ENCODE measurements at places on chromosomes 12 and 14.

- DNase-seq: no peak
Measured at GRCh38 chr12:77814386-77814785, 16.3 kb upstream of the NAV3 start.

GRCh38 chr14:89493877-89494634 is 77.0 kb upstream of the FOXN3 start:
- DNase-seq: no peak

GRCh38 chr12:64890873-64891468 is 66.5 kb downstream of the TBC1D30 start:
- no peak for DNase-seq

DNA sequence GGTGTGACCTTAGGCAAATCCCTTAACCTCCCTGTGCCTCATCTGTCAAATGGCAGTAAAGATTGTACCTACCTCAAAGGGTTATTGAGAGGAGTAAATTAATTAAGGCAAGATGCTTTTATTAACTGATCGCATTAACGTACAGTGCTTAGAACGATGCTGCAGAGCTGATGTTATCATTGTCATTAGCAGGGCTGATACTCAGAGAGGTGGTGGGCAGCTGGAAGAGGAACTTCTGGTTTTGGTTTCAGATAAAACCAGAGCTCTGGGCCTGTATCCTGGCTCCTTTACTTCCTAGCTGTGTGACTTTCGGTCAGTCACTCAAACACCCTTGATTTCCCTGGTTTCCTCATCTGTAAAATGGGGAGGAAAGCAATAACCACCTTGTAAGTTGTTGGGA is 55.1 kb downstream of the CALM1 start:
- no peak for DNase-seq

DNA sequence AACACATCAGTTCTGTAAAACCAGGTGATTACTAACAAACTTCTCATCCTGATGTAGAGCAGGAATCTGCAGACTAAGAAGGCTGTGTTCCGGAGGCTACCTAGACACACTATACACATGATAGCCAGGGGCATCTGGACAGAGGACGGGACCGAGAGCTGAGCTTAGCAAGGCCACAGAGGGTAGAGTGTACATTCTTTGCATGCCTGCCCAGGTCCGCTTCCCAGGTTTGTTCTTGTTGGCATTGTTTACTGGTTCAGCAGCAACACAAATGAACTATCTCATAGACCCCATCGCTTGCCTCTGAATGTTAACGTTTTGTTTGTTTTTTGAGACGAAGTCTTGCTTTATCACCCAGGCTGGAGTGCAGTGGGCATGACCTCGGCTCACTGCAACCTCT is 17.7 kb upstream of the TEAD4 start:
- no peak for DNase-seq

DNA sequence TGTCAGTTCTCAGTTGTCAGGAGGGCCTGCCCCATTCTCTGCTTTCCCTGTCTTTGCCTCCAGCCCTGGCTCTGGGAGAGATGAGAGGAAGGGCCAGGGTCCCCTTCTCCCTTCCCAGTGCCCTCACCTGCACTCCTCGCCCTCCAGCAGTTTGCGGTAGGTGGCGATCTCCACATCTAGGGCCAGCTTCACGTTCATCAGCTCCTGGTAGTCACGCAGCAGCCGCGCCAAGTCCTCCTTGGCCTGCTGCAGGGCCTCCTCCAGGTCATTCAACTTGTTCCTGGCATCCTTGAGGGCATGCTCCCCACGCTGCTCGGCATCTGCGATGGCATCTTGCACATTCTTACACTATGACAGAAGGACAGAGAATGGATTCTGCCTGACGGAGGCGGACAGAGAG is 5.4 kb downstream of the KRT2 start:
- no peak for DNase-seq
